ENCODE measurements at places on chromosomes 12 and 14.
A peak's percentile ranks its signal among the peaks of the same experiment; 100 is the strongest.

GRCh38 chr12:119005913-119006312, 24.6 kb downstream of the SRRM4 start:
- no peak for DNase-seq

GRCh38 chr14:70018230-70018629, 139.0 kb downstream of the SMOC1 start:
- DNase-seq: no peak

DNA sequence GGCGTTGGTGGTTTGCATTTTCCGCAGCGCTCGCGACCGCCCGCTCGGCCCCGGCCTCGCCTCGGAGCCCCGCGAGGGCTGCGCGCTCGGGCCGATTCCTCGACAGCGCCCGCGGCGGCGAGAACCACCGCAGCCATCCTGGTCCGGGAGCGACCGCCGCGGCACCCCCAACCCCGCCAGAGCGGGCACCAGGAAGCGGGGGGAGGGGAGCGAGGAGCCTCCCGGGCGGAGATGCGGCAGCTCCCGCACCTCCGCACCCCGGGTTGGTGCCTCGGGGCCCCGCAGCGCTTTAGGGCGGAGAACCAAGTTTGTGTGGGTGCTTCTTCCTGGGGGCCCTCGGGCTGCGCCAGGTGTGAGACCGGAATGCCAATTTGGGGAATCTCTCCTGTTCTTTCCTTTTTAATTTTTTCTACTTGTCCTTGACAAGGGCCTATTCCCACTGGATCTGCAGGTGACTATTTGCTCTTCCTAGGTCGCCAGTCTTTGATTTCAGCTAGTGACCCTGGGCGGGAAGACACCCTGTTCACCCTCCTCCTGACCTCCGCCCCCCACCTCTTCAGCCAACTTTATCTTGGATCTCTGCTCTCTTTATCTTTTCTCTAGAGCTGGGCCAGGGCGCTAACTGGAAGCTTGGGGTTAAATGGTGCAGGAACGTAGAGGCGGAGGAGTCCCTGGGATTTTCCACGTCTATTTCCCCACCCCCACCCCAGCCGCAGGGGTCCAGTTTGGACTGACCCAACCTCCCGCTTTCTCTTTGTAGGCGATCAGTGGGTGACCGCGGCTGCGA, at the start of gene SOCS2:
SOCS2 (plus strand) TSS at position 751 of the 787 bp plus-strand sequence. CDS start 223 bp downstream, outside the sequence.
- DNase-seq: peak; percentile 57

DNA sequence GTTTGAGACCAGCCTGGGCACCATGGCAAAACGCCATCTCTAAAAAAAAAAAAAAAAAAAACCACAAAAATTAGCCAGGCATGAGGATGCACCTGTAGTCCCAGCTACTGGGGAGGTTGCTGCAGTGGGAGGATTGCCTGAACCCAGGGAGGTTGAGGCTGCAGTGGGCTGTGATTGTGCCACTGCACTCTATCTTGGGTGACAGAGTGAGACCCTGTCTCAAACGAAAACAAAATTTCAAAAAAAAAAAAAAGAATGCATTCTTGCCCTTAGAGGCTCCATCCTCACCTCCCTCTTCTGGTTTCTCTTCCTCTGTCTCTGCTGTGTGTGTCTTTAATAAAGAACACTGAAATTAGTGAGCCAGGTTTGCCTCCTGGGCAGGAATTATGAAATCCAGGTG, 107.8 kb downstream of the VCPKMT start:
- no peak for DNase-seq

- DNase-seq: no peak
Observed at GRCh38 chr12:6955108-6956020, 4.2 kb downstream of the PTPN6 start.

- no peak for DNase-seq
Observed at GRCh38 chr14:24607635-24608514, 1.6 kb downstream of the GZMH start.

DNA sequence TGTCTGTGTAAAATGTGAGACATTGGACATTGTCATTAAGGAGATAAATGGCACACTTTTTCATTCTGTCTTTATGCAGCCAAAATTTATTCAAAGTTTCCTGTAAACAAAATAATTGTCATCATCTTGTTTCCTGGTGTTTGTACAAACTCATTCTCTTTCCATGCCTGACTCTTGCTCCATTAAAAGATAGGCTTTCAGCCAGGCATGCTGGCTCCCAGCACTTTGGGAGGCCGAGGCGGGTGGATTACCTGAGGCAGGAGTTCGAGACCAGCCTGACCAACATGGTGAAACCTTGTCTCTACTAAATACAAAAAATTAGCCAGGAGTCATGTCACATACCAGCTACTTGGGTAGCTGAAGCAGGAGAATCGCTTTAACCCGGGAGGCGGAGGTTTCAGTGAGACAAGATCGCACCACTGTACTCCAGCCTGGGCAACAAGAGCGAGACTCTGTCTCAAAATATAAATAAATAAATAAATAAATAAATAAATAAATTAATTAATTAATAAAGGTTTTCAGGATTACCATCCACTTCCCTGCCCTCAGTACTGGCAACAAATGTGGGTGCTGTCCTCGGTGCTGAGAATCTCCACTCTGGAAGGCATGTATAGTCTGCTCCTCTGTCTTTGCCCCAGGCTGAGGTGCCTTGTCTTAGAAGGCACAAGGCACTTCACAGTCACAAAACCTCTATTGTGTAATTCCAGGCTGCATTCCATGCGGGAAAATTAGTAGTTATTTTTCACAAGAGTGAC, 83.2 kb downstream of the PAH start:
- DNase-seq: no peak

- no peak for DNase-seq
Observed at GRCh38 chr14:74179856-74180255, 59.4 kb upstream of the VSX2 start.

DNA sequence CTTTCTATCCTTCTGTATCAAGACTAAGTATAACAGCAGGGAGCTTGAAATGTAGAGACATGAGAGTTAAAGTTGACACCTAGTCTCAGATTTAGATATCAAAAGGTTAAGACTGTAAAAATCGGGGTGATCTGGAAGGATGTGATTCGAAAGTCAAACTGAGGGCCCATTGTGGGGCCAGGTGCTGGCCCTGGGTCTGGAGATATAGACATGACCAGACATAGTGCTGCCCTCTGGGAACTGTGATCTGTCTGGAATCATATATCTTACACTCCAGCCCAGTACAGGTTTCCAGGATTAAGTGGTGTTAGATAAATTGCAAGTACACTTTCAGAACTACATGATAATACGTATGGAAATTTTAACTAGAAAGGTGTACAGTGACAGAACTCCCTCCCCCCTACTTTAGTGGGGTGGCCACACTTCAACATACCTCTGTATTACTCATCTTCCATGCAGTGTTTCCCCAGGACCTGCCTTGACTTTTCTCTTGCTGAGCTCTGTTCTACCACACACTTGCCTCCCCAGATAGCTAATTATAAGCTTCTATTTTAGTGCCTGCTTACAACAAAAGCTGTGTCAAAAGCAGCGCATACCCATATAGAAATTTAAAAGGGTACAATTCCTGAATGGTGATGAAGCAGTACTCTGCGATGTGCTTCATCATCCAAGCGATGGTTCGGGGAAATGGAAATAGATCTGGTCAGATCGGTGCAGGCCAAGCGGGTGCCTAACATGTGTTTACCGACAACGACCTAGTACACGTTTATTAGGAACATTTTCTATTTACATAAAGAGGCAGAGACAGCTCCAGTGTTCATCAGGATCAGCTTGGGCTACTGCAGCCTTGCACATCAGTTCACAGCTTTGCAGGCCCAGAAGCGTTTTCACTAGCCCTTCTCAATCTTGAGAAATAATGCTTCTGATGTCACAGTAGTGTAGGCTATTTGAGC, 68.7 kb downstream of the ARF6 start:
- no peak for DNase-seq

DNA sequence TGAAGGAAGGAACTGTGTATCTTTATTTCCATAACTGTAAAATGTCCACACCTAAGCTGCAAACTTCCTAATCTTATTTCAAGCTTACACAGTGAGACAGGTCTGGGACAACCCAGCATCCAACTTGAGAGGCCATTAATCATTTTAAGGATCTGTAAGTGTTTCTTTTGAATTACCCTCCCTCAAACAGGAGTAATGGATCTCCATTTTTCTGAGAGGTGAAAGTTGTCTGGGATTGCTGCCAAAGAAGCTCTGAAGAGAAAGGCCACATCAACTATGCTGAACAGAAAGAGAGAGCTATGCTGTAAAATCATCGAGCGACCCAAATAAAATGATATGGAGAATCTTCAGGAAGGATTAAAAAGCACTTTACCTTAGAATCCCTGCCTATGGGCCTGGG, 131.7 kb upstream of the CPNE8 start:
- DNase-seq: no peak

- DNase-seq: no peak
Observed at GRCh38 chr12:68434391-68435298, 102.5 kb upstream of the MDM1 start.

DNA sequence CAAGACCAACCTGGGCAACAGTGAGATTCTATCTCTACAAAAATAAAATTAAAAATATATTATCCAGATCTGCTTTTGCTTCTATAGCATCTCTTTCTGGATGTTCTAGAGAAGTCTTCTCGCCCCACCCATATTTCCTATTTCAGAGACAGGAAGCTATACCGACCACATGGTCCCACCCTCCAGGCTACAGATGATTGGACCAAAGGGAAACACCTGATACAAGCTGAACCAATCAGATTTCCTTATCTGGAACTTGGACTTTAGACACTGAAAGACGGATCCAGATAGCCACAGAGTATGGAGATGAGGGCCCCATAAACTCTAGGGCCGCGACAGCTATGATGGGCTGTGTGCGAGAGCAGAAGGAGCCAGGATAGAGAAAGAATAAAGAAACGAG, 48.7 kb downstream of the CCDC60 start:
- no peak for DNase-seq

DNA sequence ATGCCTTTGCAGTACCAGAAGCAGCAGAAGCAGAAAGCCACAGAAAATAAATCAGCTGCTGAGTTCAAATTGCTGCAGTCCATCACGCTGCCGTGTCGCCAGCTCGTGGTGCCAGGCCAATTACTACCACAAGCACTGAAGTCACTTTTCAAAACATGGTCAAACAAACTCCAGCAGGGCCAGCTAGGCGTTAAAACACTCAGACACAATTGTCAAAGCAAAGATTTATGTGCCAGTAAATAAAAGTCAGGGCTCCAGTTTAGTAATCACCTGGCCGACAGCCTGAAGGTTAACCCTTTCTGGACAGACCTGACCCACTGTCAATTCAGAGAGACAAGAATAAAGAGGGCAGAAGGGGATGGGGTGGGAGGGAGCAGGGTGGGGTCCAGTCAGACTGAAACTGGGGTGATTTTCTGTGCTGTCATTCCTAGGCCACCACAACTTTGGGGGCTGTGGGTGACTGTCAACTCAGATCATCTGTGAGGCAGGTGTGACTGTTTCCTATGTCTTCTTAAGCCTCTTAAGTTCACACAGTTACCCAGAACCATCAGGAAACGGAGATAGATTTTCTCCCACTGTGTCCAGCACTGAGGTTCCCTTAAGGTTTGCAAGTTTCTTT, 109.8 kb upstream of the FUT8 start:
- DNase-seq: no peak

- DNase-seq: no peak
Observed at GRCh38 chr14:91324606-91325575, 80.4 kb upstream of the GPR68 start.

- no peak for DNase-seq
Observed at GRCh38 chr12:30967026-30967425, 40.5 kb downstream of the TSPAN11 start.

- DNase-seq: peak; percentile 41
Observed at GRCh38 chr14:69260190-69260860, 367 bp downstream of the GALNT16 start.

DNA sequence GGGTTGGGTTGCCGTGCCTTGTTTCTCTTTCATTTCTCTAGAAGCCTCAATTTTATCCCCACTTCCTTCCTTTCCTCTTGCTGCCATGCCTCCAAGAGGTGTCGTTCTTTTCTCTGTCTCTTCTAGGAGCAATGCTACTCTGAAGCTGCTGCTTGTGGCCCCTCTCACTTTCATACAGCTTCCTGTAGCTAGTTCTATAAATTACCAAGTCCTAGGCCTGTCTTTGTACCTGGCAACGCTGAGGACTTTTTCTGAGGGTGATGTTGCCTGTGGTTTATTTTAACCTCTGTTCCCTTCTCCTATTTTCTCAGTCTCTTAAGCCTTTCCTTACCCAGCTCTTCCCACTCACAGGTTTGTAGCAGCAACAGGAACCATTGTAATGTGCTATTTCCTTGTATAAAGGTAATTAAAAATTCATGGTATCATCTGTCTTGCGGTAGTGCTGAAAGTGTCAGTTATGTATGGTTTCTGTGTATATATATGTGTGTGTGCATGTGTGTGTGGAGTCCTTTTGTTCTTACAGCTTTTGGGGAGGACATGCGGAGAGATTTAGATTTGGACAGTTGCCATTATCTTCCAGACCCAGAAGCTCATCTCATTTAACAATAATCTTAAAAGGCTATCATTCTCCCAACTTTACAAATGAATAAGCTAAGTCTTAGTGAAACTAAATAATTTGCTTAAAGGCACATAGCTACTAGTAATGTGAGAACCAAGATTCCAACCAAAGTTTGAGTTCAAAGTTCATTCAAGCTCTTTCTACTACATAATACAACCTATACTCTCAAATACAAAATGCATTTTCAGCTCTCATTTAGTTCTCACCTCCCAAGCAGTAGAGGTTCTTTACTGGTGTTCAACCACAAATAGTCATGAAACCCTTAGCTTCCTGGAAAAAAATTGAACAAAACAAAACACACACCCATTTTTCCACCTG, 43.8 kb downstream of the DDHD1 start:
- DNase-seq: peak; percentile 32

- DNase-seq: no peak
Observed at GRCh38 chr12:84270470-84271140, 642.0 kb downstream of the SLC6A15 start.

DNA sequence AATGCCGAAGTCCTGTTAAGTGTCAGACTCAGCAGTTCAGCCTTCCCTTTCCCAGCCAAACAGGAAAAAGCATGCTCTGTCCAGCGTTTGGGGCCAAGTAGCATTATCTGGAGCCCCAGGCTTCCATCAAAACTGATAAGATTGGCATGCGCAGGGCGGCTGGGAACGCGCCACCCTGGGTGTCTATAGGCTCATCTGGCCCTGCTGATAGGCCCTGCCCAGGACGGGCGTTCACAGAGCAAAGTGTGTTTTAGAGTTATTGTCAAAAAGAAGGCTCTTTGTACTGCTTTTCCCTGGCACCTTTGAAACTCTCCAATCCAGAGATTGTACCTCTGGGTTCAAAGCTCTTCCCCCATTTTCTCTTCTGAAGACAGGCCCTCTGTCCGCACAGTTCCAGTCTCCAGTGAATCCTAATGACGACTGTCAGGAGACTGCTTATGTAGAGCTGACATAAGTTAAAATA, at the start of gene ART4:
ART4 (minus strand) TSS at position 102 of the 463 bp plus-strand sequence. CDS start 413 bp downstream, outside the sequence.
- peak; percentile 75 for DNase-seq
